AG20443 (cell line): ENCODE measurements at places on chromosomes 7 and 10.
A peak's percentile ranks its signal among the peaks of the same experiment; 100 is the strongest.

DNA sequence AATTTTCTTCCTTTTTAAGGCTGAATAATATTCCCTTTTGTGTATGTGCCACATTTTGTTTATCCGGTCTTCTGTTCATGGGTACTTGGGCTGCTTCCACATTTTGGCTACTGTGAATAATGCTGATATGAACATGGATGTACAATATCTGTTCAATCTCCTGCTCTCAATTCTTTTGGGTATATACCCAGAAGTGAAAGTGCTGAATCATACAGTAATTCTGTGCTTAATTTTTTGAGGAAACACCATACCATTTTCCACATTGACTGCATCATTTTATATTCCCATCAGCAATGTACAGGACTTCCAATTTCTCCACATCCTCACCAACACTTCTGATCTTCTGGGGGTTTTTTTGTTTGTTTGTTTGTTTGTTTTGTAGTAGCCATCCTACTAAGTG, 135.0 kb upstream of the INHBA start:
- no peak for DNase-seq

GRCh38 chr7:49596701-49597491, 176.5 kb upstream of the VWC2 start:
- DNase-seq, result no peak

DNA sequence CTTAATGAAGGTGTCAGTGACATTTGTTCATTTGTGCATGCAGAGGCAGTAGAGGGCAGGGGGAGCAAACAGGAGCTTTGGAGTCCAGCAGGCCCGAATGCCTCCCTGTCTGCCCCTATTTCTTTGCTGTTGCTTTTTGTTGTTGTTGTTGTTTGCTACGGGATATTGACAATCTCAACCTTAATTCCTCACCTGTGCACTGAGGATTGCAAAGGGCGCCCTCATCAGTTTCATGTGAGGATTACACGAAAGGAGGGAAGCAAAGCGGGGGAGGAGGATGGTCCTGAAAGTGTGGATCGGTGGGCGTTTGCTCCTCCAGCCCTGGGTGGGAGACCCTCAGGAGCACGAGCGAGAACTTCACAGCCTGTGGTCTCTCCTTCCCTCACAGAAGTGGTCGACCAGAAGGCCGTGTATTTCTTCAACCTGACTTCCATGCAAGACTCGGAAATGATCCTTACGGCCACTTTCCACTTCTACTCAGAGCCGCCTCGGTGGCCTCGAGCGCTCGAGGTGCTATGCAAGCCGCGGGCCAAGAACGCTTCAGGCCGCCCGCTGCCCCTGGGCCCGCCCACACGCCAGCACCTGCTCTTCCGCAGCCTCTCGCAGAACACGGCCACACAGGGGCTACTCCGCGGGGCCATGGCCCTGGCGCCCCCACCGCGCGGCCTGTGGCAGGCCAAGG, 9.6 kb downstream of the GDF10 start:
- no peak for DNase-seq

GRCh38 chr10:117860823-117861222, 185.9 kb downstream of the RAB11FIP2 start:
- DNase-seq, result no peak

- DNase-seq, result no peak
Measured at GRCh38 chr10:101850749-101851148, 7.1 kb upstream of the KCNIP2 start.

DNA sequence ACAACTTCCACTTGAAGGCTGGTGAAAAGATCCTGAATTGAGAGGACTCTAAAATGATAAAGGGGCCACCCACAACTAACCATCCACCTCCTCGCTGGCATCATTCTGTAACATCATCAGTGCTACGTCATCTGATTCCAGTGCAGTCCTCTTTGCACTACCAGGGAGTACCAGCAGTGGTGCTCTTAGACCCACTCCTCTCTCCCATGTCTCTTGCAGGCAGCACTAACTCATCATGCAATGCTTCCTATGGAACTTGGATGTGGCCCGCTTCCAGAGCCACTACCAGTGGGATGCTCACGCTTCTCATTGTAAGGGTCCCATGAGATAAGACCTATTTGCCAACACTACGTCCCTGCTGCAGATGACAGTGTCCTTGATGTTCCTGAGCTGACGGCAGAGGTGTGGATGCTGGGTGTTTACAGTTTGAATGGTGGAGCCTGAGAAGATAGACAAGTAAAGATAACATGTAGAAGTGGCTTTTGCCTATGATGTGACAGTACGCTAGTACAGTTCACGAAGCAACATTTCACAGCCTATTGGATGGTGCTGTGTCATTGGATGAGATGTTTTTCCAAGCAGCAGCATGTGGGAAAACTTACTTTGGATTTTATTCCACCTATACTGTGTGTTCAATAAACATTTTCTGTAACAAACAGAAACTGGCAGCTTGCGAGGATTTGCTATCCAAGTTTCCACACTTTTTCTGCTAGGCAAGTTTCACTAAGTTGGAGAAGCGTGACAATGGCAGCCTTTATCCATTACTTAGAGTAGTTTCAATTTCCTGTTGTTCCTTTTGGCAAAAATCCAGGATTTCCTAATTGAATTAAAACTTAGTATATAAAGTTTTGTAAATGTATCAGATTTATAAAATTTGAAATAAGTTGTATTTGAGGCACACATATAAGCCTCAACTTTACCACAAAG, 35.8 kb upstream of the COBL start:
- no peak for DNase-seq

GRCh38 chr7:135785065-135785464, 36.5 kb upstream of the FAM180A start:
- DNase-seq, result no peak

- DNase-seq, result no peak
Measured at GRCh38 chr7:68107261-68107660, 1110.6 kb downstream of the TYW1 start.

DNA sequence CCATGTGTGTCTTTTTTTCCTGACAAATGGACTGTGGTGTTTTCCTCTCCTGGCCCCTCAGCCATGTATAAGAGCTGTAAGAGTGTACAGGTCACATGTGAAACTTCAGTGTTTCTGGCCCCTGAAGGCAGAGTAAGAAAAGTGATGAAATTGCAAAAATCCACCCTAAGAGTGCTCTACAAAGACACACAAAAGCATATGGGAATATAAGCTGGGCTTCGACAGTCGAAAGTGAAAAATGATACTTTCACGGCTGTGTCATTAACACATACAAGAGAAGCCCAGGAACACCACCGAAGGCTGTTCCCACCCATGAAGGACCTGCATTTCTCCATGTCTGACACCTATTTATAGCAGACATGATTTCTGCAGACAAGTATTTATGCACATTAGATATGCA, 192.2 kb downstream of the PARD3 start:
- no peak for DNase-seq

- no peak for DNase-seq
Measured at GRCh38 chr10:116676118-116676517, 55.4 kb downstream of the PNLIPRP2 start.

DNA sequence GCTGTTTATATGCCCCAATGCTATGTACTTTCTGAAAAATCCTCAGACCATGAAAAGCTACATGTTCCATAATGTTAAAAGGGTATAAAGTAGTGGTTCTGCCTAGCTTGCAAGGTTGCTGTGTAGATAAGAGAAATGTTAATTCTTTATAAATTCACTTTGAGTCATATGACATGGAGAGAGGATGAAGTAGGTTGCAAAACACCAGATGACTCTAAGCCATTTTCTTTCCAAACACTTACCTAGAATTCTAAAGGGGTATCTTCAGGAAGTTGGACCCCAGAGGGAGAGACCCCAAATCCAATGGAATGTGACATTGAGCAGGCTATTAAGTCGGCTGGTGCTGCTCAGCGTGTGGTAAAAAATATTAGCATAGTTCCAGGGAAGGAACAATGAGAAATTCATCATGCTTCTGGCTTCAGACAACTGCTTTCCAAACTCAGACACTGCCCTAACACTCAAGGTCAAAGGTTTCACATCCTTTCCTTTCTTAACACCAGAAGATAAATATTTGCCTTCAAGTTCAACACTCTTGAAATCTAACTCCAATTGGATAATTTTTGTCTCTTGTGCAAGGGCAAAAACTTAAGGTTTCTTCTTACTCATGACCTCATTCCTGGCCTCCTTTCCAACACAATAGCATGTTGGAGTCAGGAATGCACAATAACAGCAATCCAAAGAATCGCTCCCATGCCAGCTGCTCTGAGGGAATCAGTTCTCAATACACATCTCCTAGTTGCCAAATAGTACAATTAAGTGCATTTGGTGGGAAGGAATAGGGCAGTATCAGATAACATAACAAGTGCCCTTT, 100.7 kb upstream of the AFAP1L2 start:
- peak; percentile 63 for DNase-seq

DNA sequence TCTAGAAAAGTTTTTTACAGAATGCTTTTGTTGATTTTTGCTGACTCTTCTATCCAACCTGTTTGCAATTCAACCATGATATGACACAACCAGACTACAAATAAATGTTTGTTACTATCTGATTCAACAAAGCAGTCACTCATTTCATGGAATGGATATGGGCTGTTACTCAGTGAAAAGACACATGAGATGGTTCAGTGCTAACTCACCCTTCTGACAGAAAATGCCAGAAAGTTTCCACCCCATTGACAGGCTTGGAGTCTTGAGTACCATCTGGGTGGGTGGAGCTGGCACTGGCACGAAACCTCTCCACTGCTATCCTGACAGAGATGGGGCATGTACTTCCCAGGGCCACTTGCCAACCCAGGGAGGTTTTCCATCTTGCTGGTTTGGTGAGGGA, 39.5 kb downstream of the RBM28 start:
- DNase-seq, result no peak

GRCh38 chr10:46525177-46525823, 31.2 kb downstream of the GPRIN2 start:
- peak; percentile 80 for DNase-seq

DNA sequence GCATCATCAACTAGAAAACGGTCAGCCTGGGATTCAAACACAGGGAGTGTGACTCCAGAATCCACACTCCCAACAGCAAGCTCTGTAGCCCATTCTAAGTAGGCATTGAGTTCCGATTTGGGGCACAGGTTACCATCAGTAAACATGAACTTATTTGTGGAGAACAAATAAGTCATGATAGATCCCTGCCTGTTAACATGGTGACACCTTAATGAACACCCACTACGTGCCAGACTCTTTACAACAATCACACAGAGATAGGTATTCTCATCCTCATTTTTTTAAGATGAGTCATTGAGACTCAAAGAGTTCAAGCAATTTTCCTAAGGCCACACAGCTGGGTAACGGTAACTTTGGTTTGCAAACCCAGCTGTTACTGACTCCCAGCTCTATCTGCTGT, 91.5 kb downstream of the LYZL2 start:
- DNase-seq, result no peak

DNA sequence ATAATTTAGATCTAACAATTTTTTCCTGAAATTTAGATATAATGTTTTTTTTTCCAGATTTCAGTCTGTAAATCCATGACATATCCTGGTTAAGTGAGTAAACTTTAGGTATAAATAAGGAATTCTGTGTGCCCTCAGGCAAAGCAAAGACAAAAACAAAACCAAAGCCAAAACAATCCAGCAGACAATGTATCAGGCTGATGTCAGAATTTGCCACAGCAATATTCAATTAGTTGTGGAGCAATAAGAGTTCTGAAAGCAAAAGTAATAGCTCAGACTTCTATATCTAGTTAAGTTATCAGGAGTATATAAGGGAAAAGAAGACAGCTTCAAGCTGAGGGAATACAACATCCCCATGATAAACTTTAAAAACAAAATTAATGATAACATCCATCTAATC, 82.0 kb downstream of the MKX start:
- no peak for DNase-seq

GRCh38 chr7:41010418-41010817, 692.5 kb downstream of the INHBA start:
- peak; percentile 47 for DNase-seq

DNA sequence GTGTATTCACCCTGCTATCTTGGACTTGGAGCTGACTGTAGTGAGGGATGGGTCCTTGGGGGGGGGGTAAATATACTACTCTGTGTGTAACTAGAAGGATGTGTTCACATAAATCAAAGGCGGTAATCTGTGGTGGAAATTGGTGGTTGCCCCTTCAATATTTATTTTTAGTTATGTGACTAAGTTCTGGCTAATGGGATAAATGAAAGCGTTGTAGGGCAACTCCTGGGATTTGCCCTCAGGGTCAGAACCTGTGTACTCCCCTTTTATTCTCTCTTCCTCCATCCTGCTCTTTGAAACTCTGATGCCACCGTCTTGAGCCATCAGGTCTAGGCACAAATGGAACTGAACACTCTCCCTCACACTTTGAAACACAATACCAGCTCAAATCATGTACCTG, 24.3 kb upstream of the ST7 start:
- no peak for DNase-seq

GRCh38 chr10:71243756-71244395, 31.5 kb downstream of the UNC5B start:
- peak; percentile 52 for DNase-seq

- peak; percentile 13 for DNase-seq
Measured at GRCh38 chr7:12030116-12030515, 181.0 kb upstream of the TMEM106B start.

DNA sequence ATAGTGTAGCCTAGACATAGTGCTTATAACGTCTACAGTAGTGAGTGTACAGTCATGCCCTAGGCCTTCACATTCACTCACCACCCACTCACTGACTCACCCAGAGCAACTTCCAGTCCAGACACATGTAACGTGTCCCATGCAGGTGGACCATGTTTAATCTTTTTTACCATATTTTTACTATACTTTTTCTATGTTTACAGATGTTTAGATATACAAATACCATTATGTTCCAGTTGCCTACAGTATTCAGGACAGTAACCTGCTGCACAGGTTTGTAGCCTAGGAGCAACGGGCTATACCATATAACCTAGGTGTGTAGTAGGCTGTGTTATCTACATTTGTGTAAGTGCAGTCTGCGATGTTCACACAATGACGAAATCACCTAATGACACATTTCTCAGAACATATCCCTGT, 11.0 kb downstream of the MPP7 start:
- DNase-seq, result peak; percentile 69

DNA sequence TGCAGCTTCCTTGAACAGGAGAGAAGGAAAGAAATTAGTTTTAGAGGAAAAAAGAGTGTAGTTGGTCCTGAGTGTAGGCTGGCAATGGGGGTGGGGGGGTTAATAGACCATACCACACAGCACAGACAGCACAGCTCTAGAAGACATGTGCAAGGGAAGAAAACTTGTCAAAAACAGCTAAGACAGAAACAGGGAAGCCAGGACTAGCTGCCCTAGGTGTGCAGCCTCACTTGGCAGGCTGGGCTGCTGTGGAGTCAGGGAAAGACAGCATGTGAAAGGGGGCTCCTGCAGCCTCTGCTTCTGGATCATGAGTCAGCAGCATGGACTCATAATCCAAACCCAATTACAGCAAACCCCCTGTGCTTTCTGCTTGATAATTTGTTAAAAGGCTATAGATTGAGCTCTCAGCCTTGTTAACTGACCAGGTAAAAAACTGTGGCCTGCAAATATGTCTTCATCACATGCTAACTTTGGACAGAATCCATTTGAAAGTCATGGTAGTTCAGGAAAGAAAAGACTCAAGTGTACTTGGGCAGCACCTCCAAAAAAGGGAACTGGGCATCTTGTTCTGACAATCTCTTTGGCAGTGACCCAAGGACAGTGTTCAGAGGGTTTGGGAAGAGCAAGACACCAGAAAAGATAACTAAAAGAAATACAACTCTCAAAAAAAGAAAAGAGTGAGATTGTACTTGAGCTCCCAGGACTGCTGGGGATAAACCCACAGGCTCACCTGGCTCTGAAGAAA, 142.2 kb upstream of the VWC2 start:
- DNase-seq, result no peak
